ENCODE measurements at places on chromosomes 7 and 10. TPM values are rescaled to one million over a fixed set of nuclear protein-coding genes. Genes with fewer than 3 reads are reported as not detected.
A peak's percentile ranks its signal among the peaks of the same experiment; 100 is the strongest.

MRC1 gene
- total RNA-seq: 0.17 TPM

PRPF18 gene
- total RNA-seq: 41.0 TPM

LGI1 gene
- not detected for total RNA-seq

SLC16A12 gene
- 110 TPM for total RNA-seq

C7orf57 gene
- total RNA-seq: not detected

OR2A5 gene
- total RNA-seq: not detected

MMP21 gene
- not detected for total RNA-seq

VPS26A gene
- total RNA-seq: 79.3 TPM

SPDYE6 gene
- not detected for total RNA-seq

HOXA9 gene
- 70.8 TPM for total RNA-seq

CACNB2 gene
- total RNA-seq: not detected

ENKUR gene
- total RNA-seq: 1.4 TPM

HPSE2 gene
- total RNA-seq: not detected

- DNase-seq: peak; percentile 22
These were observed 350.2 kb downstream of the GATA3 start for GRCh38 chr10:8404721-8405120.

GRCh38 chr7:84251277-84251781 lies 56.7 kb upstream of the SEMA3A start:
- peak; percentile 93 for DNase-seq

DNA sequence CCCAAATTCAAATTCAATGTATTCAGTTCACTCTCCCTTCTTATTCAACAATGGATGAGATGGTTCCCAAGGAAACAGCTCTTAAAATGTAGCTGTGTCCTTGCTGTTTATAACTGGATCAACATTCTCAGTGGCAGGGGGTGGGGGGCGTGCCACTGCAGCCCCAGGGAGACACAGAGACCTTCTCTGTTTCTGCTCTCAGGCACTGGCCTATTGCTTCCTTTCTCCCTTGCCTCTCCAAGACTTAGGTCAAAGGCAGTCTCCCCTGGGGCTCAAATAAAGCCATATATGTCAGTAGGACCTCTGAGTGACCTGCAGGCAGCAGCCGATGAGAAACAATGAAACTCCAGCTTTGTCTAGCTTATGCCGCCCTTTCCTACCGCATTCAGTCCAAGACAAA lies 20.7 kb downstream of the VSTM4 start:
- no peak for DNase-seq

GRCh38 chr7:158707610-158708009 lies 3.0 kb upstream of the NCAPG2 start:
- no peak for DNase-seq

DNA sequence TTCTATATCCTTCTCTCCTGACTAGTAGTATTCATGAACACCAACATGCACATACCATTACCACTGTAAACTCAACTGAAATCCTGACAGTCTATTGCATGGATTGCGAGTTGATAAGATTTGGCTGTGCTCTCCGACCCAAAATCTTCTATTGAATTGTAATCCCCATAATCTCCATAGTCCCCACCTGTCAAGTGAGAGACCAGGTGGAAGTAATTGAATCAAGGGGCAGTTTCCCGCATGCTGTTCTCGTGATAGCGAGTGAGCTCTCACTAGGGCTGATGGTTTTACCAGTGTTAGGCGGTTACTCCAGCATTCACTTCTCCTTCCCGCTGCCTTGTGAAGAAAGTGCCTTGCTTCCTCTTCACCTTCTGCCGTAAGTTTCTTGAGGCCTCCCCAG lies 261.8 kb downstream of the PHF14 start:
- no peak for DNase-seq

DNA sequence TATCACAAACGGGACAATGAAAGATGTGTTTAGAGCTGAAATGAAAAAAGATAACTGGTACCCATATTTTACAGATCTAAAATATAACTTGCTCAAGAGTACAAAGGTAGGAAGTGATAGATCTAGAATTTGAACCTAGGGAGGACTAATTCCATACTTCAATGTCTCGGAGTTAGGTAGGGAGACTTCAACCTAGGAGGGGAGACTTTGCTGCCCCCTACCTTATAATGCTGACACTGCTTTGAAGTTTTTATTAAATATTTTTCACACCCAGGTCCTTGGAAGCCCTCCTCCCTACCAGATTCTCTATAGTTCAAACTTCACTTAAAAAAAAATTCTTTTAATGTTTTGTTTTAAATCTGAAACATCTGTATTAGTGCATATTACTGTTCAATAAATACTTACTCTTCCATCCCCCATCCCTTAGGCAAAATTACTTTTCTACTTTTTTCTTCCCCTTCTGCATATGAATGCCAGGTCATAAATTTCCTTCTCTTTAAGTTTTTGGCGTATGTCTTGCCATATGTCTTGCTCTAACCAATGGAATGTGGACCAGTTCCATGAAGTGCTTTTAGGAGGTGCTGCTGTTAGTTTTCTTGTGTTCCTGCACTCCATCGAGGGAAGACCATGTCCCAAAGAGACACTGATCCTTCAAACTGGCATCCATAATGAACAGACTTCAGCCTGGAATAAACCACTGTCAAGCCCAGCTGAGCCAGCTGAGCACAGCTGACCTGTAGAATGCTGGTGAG lies 57.8 kb downstream of the MICU1 start:
- peak; percentile 41 for DNase-seq

DNA sequence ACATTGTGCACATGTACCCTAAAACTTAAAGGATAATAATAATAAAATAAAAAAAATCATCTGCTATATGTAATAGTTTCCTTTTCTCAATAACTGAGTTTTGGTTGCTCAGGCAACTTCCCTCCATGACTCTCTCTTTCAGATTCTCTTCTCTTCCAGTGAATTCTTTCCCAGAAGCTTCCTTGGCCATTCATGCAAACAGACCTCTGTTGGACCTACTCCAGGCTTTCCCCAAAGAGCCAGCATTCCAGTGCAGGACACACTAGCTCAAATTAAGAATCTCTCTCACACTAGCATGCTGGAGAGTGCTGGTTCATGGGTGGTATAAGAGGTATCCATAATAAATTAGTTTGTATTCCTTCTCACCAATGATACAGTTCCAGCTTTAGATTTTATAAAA lies 31.0 kb upstream of the ZEB1 start:
- peak; percentile 7 for DNase-seq

DNA sequence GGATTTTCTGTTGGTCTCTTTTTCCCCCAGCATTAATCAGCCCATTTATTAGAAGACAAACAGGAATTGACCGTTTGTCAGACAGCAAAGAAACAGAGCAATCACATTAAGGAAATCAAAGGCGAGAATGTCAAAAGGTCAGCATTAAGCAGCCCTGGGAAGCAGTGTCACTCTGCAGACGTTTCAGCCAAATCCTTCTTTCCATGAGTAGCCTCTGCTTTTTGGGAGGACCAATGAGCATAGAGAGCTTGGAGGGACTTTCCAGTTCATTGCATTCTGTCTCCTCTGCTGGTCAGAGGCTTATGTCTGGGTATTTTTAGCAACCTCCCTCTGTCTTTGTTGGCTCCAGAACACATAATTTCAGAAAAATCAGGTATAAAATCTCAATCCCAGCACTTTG lies 481.4 kb downstream of the GALNT17 start:
- DNase-seq: no peak

- no peak for DNase-seq
These were observed 31.8 kb downstream of the EZH2 start for GRCh38 chr7:148852272-148852671.

DNA sequence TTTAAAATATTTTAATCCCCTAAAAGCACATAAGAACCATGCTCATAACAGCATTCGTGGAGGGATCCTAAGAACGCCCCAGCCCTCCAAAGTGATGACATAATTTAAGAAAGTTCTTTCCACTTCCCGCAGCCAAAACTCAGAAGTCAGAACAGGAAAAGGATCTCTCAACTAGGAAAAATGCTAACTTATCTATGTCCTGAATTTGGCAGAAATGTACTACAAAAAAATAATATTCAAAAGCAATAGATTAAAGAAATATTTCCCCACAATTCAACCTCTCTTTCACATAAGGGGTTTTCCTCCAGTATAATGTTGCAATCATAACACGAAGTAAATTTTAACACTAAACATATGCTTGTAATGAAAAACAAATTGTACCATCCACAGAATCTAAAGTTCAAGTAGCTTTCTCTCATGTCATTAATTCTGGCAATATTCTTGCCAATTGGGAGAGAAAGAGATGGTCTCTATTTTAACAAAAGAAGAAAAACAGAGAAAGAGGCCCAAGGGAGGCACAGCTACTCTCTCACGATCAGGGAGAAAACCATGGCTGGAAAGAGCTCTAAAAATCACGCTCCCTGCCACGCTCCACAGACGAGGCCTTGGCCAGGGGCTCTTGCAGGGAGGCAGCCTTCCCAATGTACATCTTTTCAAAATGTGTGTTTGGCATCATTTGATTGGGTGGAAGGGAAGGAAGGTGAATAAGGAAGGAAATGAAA lies 22.9 kb downstream of the ASB13 start:
- no peak for DNase-seq

DNA sequence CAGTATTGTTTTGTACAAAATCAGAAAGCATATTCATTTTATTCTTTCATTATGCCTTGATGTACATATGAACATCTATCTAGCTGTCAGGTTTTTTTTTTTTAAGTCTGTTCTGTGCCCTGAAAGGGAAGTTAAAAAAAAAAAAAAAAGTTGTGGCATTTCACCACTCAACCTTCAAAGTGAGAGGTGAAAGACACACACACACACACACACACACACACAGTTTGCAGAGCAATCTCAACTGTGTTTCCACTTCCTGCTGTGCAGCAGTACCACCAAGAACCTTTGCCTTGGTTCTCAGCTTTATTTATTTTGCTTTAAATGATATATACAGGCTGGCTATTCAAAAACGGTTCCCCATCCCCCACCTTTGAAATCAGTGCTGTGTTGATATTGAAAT lies 955.6 kb downstream of the GATA3 start:
- DNase-seq: no peak

- DNase-seq: no peak
These were observed 130.4 kb downstream of the PRKG1 start for GRCh38 chr10:51204701-51205100.

GRCh38 chr7:148261996-148262688 lies 328.4 kb upstream of the C7orf33 start:
- no peak for DNase-seq

DNA sequence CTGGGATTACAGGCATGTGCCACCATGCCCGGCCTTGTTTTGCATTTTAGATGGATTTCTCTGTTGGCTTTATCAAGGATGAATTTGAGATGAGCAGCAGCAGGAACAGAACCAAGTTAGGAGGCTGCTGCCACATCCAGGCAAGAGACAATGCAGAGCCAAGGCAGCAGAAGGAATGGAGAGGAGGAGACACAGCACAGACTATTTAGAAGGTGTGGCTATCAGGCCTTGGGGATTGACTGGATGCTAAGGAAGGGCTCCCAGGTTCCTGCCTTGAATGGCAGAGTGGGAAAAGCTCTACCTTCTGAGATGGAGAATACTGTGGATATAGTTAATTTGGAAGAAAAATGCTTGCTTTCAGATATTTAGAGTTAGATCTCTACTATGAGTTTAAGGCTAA lies 484.7 kb upstream of the C7orf33 start:
- DNase-seq: no peak

- no peak for DNase-seq
These were observed 70.3 kb downstream of the CCSER2 start for GRCh38 chr10:84398696-84399095.

GRCh38 chr10:26770069-26770468 lies 72.6 kb downstream of the PDSS1 start:
- DNase-seq: no peak

DNA sequence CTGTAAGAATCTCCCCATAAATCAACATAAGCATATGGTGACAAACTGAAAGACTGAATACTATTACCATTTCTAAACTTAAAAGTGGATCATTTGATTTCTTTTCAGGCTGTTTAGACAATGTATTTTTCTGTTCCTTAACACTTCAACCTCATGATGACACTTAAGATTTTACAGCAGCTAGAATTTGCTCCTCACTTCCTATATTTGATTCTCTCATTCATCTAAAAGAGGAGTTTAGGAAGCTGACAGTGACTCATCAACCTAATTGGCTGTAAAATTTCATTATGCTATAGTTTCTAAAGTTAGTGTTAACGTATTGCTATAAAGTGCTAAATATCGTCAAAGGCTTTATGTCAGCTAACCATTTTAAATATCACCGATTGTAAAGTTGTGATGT lies 478.7 kb downstream of the GRM8 start:
- no peak for DNase-seq

DNA sequence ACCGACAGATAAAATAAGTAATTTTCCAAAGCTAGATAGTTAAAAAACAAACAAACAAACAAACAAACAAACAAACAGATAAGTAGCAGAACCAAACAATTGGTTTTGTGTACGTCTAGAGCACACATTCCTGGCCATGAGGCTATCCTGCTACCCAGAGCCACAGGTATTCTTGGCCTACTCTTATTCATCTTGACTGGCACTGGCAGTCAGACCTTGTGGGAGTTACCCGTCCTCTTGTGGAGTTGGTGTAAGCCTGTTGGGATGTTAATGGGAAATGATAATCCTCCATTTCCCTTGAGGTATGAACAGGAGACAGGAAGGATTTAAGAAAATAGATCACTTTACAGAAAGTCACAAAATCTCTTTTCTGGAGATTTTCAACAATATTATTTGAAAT lies 142.4 kb upstream of the MEOX2 start:
- no peak for DNase-seq

- DNase-seq: peak; percentile 29
These were observed 31.4 kb upstream of the AQP1 start for GRCh38 chr7:30880125-30880720.

DNA sequence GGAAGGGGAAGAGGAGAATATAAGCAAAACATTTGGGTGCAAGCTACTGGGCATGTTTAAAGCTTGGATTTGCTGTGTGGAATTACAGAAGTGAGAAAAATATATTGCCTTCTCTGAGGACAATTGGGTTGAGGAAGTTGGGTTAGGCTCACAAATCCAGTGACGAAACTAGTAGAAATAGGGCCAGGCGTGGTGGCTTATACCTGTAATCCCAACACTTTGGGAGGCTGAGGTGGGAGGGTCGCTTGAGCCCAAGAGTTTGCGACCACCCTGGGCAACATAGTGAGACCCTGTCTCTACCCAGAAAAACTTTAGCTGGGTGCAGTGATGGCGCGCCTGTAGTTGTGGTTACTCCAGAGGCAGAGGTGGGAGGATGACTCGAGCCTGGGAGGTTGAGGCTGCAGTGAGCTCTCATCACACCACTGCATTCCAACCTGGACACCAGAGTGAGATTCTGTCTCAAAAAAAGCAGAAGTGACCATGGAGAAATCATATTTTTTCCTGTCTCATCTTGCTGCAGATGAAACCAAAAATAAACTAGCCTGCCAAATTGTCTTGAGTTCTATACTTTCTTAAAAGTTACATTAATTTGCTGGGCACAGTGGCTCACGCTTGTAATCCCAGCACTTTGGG lies 22.4 kb downstream of the NRBF2 start:
- DNase-seq: no peak

- no peak for DNase-seq
These were observed 606.2 kb upstream of the TEX47 start for GRCh38 chr7:89401690-89402089.
